ENCODE measurements at places on chromosomes 2 and 18. TPM values are rescaled to one million over a fixed set of nuclear protein-coding genes. Genes with fewer than 3 reads are reported as not detected.
A peak's percentile ranks its signal among the peaks of the same experiment; 100 is the strongest.

DNA sequence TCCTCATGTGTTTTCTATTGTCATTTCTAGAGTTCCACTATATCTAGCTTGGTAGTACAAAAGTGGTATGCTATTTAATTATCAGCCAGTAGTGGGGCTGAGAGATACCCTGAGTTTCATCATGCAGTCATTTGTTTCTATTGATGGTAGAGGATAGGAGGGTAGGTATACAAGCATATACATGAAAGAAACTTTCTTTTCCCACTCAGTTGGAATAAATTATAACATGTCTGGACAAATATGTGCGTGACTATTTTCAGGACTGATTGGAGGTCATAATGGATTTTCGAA is 633.2 kb downstream of the NRXN1 start:
- no peak overlapping the region for H3K27ac ChIP-seq
- H3K4me1 ChIP-seq: no peaks in the 10 kb centered on the region
- H3K27me3 ChIP-seq: no peaks in the 10 kb centered on the region
- no peak overlapping the region for H3K4me3 ChIP-seq
- no peaks in the 10 kb centered on the region for H3K36me3 ChIP-seq

Gene GPD2
- 46.6 TPM for total RNA-seq

DNA sequence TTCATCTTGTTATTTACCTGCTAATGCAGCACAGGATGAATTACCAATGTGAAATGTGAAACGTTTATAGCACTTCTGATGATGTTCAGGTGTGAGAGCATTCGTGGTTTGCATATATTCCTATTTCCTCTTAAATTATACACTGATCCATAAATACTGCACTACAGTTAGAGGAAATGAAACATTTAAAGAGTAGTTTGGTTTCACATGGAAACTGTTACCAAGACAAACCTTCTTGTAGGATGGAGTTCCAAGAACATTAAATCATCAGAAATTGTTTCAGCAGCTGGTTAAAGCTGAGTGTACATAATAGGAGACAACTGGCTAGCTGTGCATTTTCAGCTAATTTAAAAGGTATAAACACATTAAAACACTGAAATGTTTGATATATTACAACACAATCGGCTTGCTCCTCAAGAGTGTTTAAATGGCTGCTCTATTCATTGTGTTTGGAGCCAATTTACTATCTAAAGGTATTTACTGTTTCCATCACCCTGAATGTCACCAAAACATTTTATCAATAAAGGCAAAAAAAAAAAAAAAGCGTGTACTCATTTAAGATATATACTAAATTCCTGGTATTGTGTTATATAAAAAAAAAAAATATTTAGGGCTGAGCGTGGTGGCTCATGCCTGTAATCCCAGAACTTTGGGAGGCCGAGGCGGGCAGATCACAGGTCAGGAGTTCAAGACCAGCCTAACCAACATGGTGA is 100.6 kb downstream of the DYM start:
- H3K36me3 ChIP-seq: no peaks in the 10 kb centered on the region
- no peak overlapping the region for H3K27ac ChIP-seq

Gene ID2
- 150 TPM for total RNA-seq

Gene COL6A3
- total RNA-seq: 1,525 TPM

Gene MARCHF4
- total RNA-seq: 0.26 TPM

DNA sequence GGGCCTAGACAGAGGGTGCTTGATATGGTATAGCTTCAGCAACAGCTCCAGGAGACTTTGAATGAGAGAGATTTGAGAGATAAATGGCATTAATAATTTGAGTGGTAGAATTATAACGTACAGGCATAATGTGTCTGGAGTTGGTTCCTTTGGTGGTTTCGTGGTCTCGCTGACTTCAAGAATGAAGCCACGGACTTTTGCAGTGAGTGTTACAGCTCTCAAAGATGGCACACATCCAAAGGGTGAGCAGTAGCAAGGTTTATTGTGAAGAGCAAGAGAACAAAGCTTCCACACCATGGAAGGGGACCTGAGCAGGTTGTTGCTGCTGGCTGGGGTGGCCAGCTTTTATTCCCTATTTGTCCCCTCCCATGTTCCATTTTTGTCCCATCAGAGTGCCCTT is 23.1 kb downstream of the PDCD1 start:
- peak; percentile 35 for DNase-seq
- no peaks in the 10 kb centered on the region for H3K36me3 ChIP-seq
- H3K27me3 ChIP-seq: no peaks in the 10 kb centered on the region
- H3K27ac ChIP-seq: no peak overlapping the region

DNA sequence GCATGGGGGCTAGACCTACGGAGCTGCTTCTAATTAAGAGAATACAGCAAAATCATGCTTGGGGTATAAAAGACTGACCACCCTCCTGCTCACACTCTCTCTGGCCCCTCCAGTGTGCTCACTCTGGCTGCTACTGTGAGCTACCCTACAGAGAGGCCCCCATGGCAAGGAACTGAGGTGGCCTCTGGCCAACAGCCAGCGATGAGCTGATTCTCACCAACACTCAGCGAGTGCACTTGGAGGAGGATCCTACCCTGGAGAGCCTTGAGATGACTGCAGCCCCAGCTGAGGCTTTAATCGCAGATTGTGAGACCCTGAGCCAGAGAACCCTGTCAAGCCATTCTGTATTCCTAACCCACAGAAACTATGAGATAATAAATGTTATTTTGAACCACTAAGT is 88.2 kb downstream of the GFPT1 start:
- no peaks in the 10 kb centered on the region for H3K36me3 ChIP-seq
- peaks cover 16% of the 10 kb centered on the region for H3K4me1 ChIP-seq
- H3K27ac ChIP-seq: no peak overlapping the region
- DNase-seq: peak; percentile 48
- no peaks in the 10 kb centered on the region for H3K27me3 ChIP-seq

GRCh38 chr2:205293559-205293958 is 388.7 kb upstream of the NRP2 start:
- no peak for DNase-seq
- no peaks in the 10 kb centered on the region for H3K4me1 ChIP-seq
- no peak overlapping the region for H3K27ac ChIP-seq
- H3K36me3 ChIP-seq: no peaks in the 10 kb centered on the region
- H3K27me3 ChIP-seq: no peaks in the 10 kb centered on the region

- H3K27ac ChIP-seq: no peak overlapping the region
- H3K4me1 ChIP-seq: no peaks in the 10 kb centered on the region
- no peak for DNase-seq
- no peak overlapping the region for H3K4me3 ChIP-seq
Observed at GRCh38 chr2:164335128-164335527, 286.2 kb downstream of the GRB14 start.

Measured in fibroblast of lung (primary cell).